Activated T-helper 1 cell treated with anti-CD3 and anti-CD28 coated beads, Interleukin-2, amount 50 U/mL, for 16 hours (primary cell): ENCODE measurements at places on chromosomes 16 and 17.

DNA sequence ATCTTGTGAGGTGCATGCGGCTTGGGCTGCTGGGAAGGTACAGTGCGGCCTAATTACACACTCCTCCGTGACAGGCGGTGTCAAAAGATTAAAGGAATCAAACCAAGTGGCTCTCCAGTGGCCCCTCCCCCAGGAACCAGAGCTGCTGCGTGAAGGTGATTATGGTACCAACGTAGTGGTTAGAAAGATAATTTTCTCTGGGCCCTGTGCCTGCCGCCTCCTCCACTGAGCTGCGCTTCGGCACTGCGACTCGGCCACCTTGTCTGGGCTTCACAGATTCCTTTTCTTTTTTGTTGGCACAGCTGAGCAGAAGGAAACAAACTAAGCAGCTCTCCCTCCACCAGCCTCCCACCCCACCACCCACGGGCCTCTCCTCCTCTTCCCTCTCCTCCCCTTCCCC, 113.2 kb upstream of the SDK2 start:
- no peak for DNase-seq

GRCh38 chr16:48831076-48831722, 221.2 kb upstream of the N4BP1 start:
- no peak for DNase-seq

DNA sequence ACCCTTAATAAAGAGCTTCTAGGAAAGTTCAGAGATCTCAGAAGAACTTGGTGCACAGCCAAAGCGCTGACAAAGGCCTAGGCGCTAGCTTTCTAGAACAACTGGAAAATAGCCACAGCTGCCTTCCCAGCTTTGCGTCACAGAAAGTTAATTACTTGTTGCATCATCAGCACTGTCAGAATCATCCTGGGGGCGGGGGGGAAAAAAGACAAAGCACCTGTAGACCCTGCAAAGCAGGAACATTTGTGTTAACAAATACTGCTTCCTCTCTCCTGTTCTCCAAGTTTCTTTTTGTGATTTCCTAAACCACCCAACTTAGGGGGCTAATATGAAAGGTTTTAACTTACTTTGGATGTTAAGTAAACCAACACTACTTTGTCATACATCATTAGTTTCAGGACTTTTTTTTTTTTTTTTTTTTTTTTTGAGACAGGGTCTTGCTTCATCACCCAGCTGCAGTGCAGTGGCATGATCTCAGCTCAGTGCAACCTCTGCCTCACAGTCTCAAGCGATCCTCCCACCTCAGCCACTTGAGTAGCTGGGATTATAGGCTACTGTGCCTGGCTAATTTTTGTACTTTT, 4.8 kb upstream of the AARSD1 start:
- no peak for DNase-seq

DNA sequence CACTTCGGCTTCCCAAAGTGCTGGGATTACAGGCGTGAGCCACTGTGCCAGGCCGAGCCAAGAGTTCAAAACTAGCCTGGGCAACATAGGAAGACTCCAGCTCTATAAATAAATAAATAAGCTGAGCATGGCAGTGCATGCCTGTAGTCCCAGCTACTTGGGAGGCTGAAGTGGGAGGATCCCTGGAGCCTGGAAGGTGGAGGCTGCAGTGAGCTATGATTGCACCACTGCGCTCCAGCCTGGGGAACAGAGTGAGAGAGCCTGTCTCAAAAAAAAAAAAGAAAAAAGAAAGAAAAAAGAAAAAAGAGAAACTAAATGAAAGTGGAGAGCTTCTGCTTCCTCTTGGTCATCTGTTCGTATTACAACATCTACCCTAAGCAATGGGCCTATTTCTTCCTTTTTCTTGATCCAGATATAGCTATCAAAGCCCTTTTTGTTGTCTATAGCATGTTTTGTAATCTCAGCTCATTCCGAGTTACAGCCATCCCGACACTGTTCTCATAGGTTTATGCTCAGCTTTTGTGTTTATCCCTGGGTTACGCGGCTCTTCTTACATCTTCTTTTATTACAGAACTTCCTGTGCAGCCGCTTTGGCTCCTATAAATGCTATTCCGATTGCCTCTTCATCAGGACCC, 14.1 kb upstream of the MAPK3 start:
- DNase-seq = no peak

DNA sequence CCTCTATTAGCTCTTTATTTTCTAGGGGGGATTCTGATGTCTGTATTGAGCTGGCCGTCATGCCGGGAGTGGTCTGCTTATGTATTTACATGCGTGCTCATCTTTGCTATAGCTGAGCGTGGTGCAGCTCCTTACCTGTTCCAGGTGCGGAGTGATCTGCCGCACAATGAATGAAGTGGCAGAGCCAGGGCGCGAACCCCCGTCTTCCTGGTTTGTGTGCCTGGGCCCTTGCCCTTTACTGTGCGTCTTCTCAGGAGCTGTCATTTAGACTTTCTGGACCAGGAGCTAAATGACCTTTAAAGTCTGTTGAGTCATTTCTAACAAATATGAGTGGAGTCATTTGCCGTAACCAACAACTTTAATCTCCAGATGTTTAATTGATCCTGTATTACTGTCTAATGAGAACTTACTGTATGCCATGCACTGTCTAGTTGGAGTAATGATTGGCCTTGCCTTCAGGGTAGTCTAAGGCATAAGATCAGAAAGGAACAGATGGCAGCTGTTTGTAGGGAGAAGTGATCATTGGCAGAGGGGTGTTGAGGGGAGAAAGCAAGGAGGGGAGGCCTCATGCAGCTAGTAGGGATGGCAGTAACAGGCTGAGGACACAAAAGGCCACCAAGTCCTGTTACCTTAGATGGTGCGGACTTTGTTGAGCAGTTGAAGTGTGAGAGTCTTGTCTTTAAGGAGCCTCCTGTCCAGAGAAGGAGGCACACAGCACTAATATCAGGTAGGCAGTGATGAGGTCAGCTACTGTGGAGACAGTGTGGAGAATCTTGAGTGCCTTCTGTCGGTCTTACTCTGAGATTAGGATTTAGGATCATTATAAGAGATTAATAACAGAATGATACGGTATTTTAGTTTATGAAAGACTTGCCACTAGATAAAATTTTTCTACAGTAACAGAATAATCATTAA, 53.9 kb downstream of the USP10 start:
- DNase-seq = no peak

- no peak for DNase-seq
Measured at GRCh38 chr16:86145669-86146068, 246.7 kb downstream of the IRF8 start.

DNA sequence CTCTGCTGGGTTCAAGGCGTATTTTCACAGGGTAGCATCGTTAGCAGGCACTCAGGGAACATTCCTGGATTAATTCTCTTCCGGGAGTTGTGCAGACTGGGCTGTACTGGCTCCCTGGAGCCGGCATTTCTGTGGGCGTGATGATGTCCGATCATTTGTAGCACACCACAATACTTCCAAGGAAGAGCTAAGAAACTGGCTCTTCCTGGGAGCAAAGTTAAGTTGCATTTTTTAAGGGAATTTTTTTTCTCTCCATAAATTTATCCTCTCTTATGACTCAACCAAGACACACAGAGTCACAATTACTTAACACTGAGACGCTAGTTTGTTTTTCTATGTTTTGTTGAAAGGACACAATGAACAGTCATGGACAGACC, 211.6 kb upstream of the FOXF1 start:
- DNase-seq = no peak
